Ureter (tissue), 1 donor: ENCODE measurements at places on chromosomes 5 and 9. TPM values are rescaled to one million over a fixed set of nuclear protein-coding genes. Genes with fewer than 3 reads are reported as not detected.

Gene GALNT10
- 26.0 TPM for total RNA-seq

DNA sequence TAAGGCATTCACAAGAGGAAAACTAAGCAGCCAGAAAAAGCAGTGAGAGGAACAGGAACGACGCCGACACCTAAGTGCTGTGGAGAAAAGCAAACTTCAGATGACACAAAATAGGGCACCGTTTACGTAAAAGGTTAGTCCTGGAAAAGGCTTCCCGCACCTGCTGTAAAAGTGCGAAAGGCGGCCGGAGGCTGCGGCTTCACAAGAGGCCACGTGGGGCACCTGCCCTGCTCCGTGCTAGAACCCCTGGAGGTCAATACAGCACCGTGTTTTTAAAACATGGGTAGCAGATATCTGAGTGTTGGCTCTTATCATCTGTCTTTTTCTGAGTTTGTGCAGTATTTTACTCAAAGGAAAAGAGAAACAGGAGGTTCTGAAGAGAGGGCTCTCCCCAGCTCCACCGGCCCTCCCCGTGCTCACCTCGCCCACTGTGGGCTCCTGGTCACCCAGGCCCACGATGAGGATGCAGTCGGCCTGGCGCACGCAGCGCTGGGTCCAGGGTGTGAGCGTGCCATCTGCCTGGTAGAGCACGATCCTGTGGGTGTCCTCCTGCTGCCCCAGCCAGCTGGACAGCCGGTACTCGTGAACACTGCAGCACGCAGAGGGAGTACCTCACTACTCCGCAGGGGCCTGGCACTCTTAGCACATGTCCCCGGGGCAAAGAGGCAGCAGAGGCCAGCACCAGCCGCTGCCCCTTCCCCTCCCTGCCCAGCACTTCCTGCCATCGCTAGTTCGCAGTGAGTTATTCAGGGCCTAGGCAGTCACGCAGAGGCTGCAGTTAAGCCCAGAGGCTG is 21.0 kb upstream of the NSMF start:
- DNase-seq: no peak

GRCh38 chr5:40515476-40515875 is 164.2 kb upstream of the PTGER4 start:
- no peak for DNase-seq

Gene PCDHB12
- 2.8 TPM for total RNA-seq

Gene OR1J2
- 0.42 TPM for total RNA-seq

Gene THOC3
- total RNA-seq: 54.2 TPM

Gene FOXD1
- 1.1 TPM for total RNA-seq

GRCh38 chr5:175252234-175252805 is 191.7 kb downstream of the DRD1 start:
- no peak for DNase-seq

- DNase-seq: no peak
These were observed 226.3 kb downstream of the DEPDC1B start for GRCh38 chr5:60473654-60474053.

Gene LHX3
- total RNA-seq: not detected

Gene CHSY3
- 0.96 TPM for total RNA-seq

- DNase-seq: no peak
These were observed 125.4 kb downstream of the CDC42SE2 start for GRCh38 chr5:131389096-131389868.

Gene SPINK9
- total RNA-seq: not detected

Gene WASHC1
- 34.6 TPM for total RNA-seq

Gene ESM1
- not detected for total RNA-seq

Gene LCN12
- total RNA-seq: 3.4 TPM

DNA sequence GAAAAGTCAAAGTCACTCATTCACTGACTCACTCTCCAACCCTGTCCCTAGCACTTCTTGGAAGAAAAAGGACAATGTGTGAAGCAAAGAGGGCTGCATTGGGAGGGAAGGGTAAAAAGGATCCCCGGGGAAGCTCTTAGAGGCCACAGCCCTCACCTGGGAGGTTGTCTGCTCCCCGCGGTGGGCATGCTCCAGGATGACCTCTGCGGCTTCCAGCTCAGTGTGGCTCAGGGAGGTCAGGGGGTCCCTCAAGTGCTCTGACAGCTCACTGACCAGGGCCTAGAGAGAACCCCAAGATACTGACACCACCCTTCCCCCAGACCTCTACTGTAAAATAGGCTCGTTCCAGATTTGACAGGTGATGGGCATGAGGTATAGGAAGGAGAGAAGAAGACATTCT is 4.0 kb downstream of the FCHSD1 start:
- no peak for DNase-seq

DNA sequence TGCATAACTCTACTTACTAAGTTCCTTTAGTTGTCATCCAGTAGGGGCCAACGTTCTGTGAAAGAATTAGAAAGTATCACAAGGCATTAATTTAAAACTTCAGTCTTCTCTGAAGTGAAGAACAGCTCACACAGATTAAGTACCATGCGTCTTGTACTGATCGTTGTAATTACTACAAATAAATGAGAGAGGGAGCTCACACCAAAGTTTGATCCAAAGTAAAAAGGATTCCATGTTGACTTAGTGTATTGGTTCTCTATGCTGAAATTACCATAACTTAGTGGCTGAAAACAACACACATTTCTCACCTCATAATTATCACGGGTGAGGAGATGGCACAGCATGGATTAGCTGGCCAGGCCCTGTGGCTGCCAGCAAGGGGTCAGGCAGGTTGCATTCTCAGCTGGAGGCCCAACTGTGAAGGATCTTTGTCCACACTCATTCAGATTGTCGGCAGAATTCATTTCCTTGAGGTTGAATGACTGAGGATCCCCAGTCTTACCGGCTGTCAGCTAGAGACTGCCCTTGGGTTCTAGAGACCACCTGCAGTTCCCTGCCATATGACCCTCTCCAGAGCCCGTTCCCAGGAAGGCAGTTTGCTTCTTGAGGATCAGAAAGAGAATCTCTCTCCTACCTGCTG is 169.1 kb downstream of the YTHDC2 start:
- DNase-seq: no peak

DNA sequence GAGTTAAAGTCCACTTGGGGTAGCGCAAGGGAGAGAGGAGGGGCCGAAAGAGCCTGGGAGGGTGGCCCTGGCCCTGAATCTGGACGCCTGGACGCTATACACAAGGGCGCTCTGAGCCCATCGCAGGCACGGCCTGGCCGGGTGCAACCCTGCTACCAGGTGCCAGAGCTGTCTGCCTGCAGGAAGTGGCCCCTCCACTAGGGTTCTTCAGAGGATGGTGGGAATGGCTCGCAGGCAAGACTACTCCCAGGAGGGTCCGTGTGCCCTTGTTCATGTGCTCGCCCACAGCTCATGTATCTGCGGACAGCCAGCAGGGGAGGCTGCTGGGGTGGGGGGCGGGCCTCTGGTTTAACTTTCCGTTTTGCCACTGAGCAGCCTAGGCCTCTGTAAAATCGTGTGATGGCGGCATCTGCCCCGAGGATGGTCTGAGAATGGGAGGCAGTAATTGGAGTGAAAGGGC is 1.4 kb upstream of the NKD2 start:
- no peak for DNase-seq

- DNase-seq: no peak
These were observed 86.3 kb upstream of the IER5L start for GRCh38 chr9:129264388-129264787.

GRCh38 chr5:91024727-91025126 is 358.4 kb downstream of the ARRDC3 start:
- no peak for DNase-seq

Gene MARCOL
- total RNA-seq: not detected

Gene ECSCR
- total RNA-seq: 31.1 TPM

DNA sequence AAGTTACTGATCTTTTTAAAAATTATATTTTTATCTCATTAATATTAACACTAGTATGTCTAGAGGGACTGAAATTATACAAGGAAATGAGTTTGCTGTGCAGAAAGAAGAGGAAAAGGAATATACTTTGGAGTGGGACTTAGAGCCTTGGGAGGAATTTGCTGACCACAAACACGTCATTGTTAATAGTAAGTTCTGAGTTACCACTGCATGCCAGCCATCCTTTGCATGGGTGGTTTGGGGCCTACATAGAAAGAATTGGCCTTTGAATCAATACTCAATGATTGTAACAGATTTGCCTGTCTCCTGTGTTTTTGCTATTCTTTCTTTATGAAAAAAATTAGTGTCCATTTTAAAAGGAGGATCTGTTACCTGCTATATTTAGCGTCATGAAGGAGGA is 232.6 kb upstream of the TNC start:
- DNase-seq: no peak

Gene GFI1B
- total RNA-seq: not detected

Gene TRIM7
- total RNA-seq: 3.0 TPM

DNA sequence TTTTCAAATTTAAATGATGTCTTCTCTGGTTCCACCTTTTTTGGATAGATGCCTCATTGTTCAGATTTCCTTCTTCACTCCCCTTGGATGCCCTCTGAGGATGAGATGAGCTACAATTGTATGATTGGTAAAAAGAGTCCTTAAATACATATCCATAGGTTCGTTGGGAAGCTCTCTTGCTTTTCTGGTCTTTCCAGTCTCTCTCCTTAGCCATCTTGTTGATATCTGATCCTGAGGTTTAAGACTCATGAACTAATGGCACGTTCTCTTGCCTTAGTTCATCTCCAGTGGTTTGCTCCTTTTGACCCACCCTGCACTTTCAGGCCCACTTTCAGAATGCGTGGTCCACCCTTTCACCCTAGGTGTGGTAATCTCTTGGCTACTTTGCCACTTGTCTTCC is 33.2 kb upstream of the TUT7 start:
- DNase-seq: no peak

Gene C5orf46
- not detected for total RNA-seq

Gene PFN3
- total RNA-seq: not detected

GRCh38 chr9:125233678-125234077 is 7.5 kb downstream of the HSPA5 start:
- DNase-seq: no peak
